Activated CD8-positive, alpha-beta T cell treated with anti-CD3 and anti-CD28 coated beads, Interleukin-2, amount 10 ng/mL, durations not matched to agents 7 days and 5 days (primary cell): ENCODE measurements at places on chromosomes 16 and 17. TPM values are rescaled to one million over a fixed set of nuclear protein-coding genes. Genes with fewer than 3 reads are reported as not detected.

MPDU1 gene
- total RNA-seq, result 70.4 TPM

RAMP2 gene
- total RNA-seq, result not detected

SLC52A1 gene
- 0.94 TPM for total RNA-seq

IGSF6 gene
- 0.24 TPM for total RNA-seq

NLRC3 gene
- 92.6 TPM for total RNA-seq

PIGQ gene
- 43.0 TPM for total RNA-seq

KRTAP16-1 gene
- total RNA-seq, result not detected

ADGRG1 gene
- 3.7 TPM for total RNA-seq

SLC47A2 gene
- not detected for total RNA-seq

ZSCAN10 gene
- total RNA-seq, result 0.26 TPM

SOST gene
- total RNA-seq, result not detected

HSPB9 gene
- total RNA-seq, result 0.16 TPM

KRTAP4-9 gene
- not detected for total RNA-seq

ZNF750 gene
- not detected for total RNA-seq

AOC2 gene
- total RNA-seq, result 2.1 TPM

TBX6 gene
- 1.3 TPM for total RNA-seq

ABCC12 gene
- total RNA-seq, result not detected

SLX1A gene
- 123 TPM for total RNA-seq

GPR179 gene
- 0.08 TPM for total RNA-seq
